ENCODE measurements at places on chromosomes 12 and 14. TPM values are rescaled to one million over a fixed set of nuclear protein-coding genes. Genes with fewer than 3 reads are reported as not detected.

The TECPR2 gene
- total RNA-seq, result 18.0 TPM

The DACT1 gene
- 6.2 TPM for total RNA-seq

The IPO8 gene
- 22.5 TPM for total RNA-seq

The DPF3 gene
- 0.29 TPM for total RNA-seq

The ARMH4 gene
- 7.1 TPM for total RNA-seq

The SLC25A21 gene
- total RNA-seq, result 0.44 TPM

The A2M gene
- 189 TPM for total RNA-seq

The LMNTD1 gene
- not detected for total RNA-seq

The RERG gene
- total RNA-seq, result 5.1 TPM

The CABP1 gene
- 0.44 TPM for total RNA-seq

The SLC5A8 gene
- not detected for total RNA-seq

The CELA1 gene
- total RNA-seq, result not detected

The RIN3 gene
- total RNA-seq, result 6.1 TPM

The TIMELESS gene
- 3.6 TPM for total RNA-seq

The STYK1 gene
- not detected for total RNA-seq

The KRT78 gene
- total RNA-seq, result not detected

The CLEC6A gene
- total RNA-seq, result not detected

The SLC25A47 gene
- not detected for total RNA-seq

The SPIC gene
- total RNA-seq, result not detected

The PRB2 gene
- total RNA-seq, result not detected

The PMEL gene
- 0.44 TPM for total RNA-seq

The ANKS1B gene
- total RNA-seq, result 10.9 TPM

The LPAR5 gene
- not detected for total RNA-seq

The CCDC91 gene
- 9.3 TPM for total RNA-seq

The RTN1 gene
- 0.12 TPM for total RNA-seq

The HCAR1 gene
- total RNA-seq, result 1.6 TPM

The TAS2R42 gene
- not detected for total RNA-seq

The DPPA3 gene
- not detected for total RNA-seq

The ZDHHC22 gene
- not detected for total RNA-seq

The TPPP2 gene
- total RNA-seq, result not detected

The POTEM gene
- not detected for total RNA-seq

The CCDC38 gene
- total RNA-seq, result not detected

The GXYLT1 gene
- total RNA-seq, result 10.8 TPM

The ZNF705A gene
- total RNA-seq, result not detected

The FGF6 gene
- not detected for total RNA-seq

The DLK1 gene
- 0.19 TPM for total RNA-seq

The SYCP3 gene
- not detected for total RNA-seq

The HPD gene
- 20.1 TPM for total RNA-seq

The NEK9 gene
- 60.8 TPM for total RNA-seq

The LRTM2 gene
- not detected for total RNA-seq

The PROX2 gene
- not detected for total RNA-seq

The TMEM52B gene
- total RNA-seq, result not detected

The PLEKHH1 gene
- total RNA-seq, result 0.12 TPM

The ZFYVE26 gene
- total RNA-seq, result 16.2 TPM

The MCRS1 gene
- 32.1 TPM for total RNA-seq

The RASAL1 gene
- total RNA-seq, result not detected

The TOMM20L gene
- not detected for total RNA-seq

The COCH gene
- 0.20 TPM for total RNA-seq

The TBX5 gene
- total RNA-seq, result 1.2 TPM

The PRKCH gene
- total RNA-seq, result 6.7 TPM

The ENO2 gene
- 13.7 TPM for total RNA-seq

The KLHL33 gene
- total RNA-seq, result not detected

The CCDC196 gene
- total RNA-seq, result not detected

The FKBP4 gene
- total RNA-seq, result 19.0 TPM

The ALDH1L2 gene
- total RNA-seq, result 53.7 TPM

The TNFAIP2 gene
- 69.3 TPM for total RNA-seq

The TRIM9 gene
- total RNA-seq, result 5.3 TPM

The PTCSC3 gene
- total RNA-seq, result not detected

The EID3 gene
- 4.7 TPM for total RNA-seq
